Osteoblast (primary cell): ENCODE measurements at places on chromosomes 3 and 15. TPM values are rescaled to one million over a fixed set of nuclear protein-coding genes. Genes with fewer than 3 reads are reported as not detected.

Gene CCDC54
- not detected in 2 replicates for total RNA-seq

Gene RBP2
- not detected in 2 replicates for total RNA-seq

Gene CTSH
- total RNA-seq = 4.7 and 8.8 TPM in 2 replicates

- DNase-seq = no peak
Measured at GRCh38 chr15:66254089-66254950, 770 bp upstream of the MEGF11 start.

DNA sequence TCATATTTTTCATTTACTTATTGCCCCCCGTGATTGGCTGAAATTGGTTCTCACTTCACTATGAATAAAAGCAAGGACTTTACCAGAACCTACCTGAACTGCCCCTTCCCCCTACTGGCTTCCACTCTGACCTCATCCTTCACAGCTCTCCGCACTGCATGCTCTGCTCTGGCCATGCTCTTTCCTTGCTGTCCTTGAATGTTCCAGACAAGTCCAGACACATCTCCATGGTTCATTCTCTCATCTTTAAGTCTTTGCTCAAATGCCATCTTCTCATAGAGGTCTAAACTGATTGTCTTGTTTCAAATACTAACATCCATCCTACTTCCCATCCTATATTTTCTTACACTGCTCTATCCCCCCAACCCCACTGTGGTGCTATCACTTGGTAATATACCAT, 129.4 kb downstream of the CHST2 start:
- DNase-seq = no peak

GRCh38 chr3:20056725-20057611, 16.7 kb downstream of the KAT2B start:
- peak; percentile 84 for DNase-seq

DNA sequence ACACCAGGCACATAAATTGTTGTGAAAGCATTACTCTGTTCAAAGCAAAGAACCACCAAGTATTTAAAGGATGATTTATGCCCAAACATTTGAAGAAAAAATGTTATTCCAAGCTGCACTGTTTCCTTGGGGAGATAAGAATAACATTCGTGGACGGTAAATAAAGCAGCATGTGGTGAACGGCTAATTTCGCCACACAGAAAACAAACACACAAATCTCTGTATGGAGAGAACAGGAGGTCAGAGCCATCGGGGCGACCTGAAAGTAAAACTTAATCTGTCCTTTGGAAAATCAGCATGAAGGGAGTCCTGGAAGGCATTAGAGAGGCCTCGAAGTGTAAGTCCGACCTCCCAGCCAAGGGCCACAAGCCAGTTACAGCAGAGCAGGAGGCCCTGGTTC, 27.1 kb upstream of the GABRG3 start:
- no peak for DNase-seq

- DNase-seq = no peak
Measured at GRCh38 chr15:95653361-95653805, 677.1 kb upstream of the NR2F2 start.

- DNase-seq = no peak
Measured at GRCh38 chr15:101264011-101264410, 12.2 kb upstream of the CHSY1 start.

DNA sequence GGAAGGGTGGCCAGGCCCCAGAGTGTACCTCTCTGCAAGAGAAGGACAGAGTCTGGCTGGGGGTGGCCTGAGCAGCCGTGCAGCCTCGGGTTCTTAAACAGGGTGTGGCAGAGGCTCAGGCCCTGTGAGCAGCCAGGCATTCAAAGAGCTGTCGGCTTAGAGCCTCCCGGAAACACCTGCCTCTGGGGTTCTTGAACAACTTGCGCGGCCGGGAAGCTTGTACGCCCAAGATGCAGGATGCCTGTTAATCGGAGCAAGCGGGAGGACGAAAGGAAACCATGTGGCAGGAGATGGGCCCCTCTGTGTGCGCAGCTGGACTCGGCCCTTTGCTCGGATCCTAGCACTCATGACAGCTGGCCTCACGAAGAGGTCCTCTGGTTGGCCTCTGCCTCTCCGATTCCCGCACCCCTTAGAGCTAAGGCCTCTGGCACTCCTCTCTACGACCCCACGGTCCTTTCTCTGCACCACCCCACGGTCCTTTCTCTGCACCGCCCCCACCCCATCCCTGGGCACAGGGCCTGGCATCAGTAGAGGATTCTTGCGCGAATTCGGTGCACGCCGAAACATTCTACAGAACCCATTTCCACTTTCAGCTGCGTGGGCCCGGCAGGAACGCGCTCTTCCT, 23.9 kb upstream of the TXNRD3 start:
- no peak for DNase-seq
